Activated naive CD8-positive, alpha-beta T cell treated with anti-CD3 and anti-CD28 coated beads for 36 hours (primary cell): ENCODE measurements at places on chromosomes 2 and 18. TPM values are rescaled to one million over a fixed set of nuclear protein-coding genes. Genes with fewer than 3 reads are reported as not detected.

UGT1A10 gene
- not detected for total RNA-seq

SULT1C4 gene
- total RNA-seq = not detected

TAF1B gene
- total RNA-seq = 23.0 TPM

- DNase-seq = no peak
Observed at GRCh38 chr2:233264667-233265066, 13.2 kb downstream of the ATG16L1 start.

DNA sequence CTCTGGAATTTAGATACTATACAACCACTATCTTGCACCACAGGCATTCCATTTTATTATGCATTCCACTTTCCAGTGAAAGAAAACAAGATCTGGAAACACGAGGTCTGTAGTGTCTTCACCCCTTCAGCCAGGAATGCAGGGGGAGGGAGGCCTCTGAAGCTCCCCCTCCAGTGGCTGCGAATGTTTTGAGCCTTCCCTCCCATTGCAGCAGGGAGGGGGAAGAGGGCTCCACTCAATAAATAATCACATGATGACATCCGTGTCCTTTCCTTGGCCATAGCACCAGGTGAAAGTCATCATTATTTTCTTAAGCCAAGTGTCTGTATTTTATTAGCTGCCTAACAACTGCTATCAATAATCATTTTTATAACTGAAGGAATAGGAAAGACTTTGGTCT, 38.6 kb downstream of the ALPK2 start:
- no peak for DNase-seq

- DNase-seq = no peak
Observed at GRCh38 chr2:219731173-219731572, 103.7 kb downstream of the SLC4A3 start.

GRCh38 chr18:77056344-77057005, 76.1 kb downstream of the MBP start:
- DNase-seq = no peak

GRCh38 chr2:208354964-208355381, 51.6 kb upstream of the PTH2R start:
- no peak for DNase-seq

CCDC141 gene
- total RNA-seq = 5.6 TPM

DNA sequence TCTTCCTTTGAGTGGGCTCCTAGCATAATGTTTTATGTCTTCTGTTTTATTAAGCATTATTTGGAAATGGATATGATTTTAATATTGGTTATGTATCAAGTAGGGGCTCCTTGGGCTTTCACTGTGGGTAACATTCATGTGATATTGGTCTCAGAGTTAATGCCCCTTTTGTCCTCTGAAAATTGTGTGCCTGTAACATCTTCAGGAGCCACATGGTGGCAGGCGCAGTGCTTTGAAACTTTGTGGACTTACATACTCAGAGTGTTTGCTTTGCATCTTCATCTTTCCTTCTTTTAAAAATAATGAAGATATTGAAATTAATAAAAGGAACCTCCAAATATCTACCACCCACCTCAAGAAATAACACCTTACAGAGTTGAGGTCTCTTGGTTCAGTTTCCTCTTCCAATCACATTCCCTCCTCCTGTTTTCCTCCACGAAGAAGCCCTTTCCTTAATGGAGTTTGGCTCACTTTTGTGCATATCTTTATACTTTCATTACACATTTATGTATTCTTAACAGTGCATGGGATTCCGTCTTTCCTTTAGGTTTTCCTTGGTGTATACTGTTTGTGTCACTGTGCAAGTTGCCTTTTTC, 73.5 kb downstream of the LIMS1 start:
- peak; percentile 8 for DNase-seq

- DNase-seq = no peak
Observed at GRCh38 chr2:132953771-132954170, 283.8 kb upstream of the LYPD1 start.

DNA sequence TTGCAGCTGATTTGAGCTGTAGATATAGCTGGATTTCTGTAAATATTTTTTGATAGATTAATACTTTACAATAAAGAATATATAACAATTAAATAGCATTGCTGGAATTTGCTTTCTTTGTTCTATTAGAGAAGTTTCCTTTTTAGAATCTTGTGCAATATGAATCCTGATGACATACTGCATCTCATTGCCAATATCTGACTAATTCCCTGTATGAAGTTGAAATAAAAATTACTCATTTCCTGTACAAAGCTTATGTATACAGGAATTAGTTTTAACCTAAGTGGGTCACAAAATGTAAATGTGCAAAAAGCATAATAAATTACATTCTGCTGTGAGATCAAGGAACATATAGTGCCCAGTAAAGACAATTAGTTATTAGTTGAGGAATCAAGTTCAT, 72.8 kb upstream of the TMEFF2 start:
- no peak for DNase-seq
